ENCODE measurements at places on chromosomes 16 and 17.

DNA sequence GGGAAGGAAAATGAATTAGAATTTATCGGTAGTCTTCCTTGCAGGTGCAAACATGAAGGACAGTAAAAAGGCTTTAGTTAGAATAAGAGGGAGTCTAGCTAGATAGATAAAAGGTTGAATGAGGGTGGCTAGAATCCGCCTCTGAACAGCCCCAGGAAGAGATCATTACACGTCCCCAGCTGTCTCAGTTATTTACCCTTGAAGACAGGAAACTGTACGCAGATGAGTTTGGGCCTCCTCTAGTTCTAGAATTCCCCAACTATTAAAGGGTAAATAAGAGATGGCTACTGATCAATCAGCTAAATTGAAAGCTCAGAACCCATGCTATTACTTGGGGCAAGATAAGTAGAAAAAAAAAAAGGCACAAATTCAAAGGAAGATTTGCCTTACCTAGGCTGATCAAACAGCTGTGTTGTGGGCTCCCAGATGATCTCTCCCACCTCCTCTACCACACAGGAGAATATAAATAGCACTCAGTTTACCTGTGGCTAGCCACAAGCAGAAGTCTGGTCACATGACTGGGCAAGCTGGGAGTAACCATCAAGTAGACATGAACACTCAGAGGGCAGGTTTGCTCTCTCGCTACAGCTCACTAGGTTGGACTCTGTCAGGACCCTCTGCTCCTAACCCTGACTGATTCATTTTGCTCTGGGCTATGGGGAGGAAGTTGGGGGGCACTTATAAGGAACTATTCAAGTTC is 17.0 kb downstream of the FAM117A start:
- DNase-seq, result no peak

DNA sequence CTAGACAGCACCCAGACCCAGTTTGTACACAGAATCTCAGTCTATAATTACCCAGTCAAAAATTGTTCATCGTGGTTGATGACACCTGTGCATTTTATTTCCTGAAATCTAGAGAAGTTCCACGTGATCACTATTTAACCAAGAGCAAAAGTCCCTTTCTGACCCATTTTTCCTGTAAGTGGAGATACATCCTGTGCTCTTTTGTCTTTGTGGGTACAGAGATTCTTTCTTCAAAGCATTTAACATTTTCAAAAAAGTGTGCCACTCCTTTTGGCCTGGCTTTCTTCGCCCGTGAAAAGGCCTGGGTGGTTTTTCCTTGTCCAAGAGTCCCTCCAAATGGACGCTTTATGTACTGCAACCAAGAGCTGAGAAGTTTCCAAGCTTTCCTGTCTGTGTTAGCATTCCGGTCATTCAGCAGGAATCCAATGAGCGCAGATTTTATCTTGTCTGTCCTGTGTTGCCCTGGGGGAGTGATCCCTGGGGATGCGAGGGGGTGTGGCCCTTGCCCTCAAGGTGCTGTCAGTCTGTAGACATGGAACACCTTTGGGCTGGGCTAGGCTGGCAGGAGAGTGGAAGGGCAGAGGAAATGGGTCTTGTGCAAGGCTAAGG is 161.1 kb upstream of the CACNG5 start:
- peak; percentile 54 for DNase-seq

DNA sequence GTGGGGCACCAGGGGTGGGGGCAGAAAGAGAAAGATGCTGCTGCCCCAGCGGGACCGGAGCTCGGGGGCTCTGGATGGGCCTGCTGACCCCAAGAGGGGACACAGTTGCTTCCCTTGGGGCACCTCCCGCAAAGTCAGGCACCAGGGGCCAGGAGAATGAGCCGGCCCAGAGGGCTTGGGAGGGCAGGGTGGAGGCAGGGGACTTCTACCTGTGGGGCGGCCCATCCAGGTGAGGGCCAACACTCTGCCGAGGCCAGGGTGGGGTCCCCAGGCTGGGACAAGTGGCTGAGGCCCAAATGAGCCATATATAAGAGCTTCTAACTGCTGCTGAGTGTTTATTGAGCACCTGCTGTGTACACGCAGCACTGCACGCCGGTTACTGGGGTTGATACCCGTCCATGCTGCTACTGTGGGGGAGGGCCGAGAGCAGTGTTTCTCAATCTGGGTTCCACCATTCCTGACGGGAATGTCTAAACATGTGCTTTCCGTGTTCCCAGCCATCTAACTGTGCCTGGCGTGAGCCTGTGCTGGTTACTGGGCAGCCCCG is 211.7 kb upstream of the GSE1 start:
- DNase-seq, result peak; percentile 9

DNA sequence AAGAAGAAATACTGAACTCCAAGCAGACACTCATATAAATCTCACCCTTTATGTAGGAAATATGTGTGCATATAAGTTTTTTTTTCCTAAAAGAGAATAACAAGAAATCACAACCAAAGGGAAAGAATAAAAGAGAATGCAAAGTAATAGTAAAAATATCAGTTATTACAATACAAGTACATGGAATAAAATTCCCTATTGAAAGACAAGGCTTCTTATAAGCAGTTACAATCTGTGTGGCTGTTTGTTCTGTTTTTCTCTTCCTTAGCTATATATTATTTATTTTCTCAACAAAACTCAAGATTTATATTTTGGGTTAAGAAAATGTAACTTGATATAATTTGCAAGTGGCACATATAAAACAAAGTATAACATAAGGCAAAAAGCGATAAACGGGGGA is 41.7 kb downstream of the SLC5A11 start:
- no peak for DNase-seq

- no peak for DNase-seq
These were observed 39.7 kb downstream of the KCNJ2 start for GRCh38 chr17:70208825-70209555.

DNA sequence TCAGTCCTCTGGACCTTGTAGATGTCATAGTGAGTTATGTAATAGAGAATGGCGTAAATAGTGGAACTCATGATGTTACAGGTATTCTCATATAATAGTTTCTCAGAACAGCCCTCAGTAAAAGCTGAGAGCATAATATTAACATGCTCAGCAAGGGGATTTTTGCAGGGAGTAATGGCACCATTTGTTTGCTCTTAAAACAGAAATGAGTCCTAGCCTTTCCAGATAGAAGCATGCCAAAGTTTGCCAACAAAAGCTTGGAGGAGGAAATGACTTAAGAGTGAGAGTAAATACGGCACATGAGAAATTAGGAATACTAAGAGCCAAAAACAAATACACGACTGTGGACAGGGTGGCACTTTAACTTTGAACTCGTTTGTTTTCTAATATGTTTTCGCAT is 198.4 kb downstream of the ANKFN1 start:
- DNase-seq, result no peak

DNA sequence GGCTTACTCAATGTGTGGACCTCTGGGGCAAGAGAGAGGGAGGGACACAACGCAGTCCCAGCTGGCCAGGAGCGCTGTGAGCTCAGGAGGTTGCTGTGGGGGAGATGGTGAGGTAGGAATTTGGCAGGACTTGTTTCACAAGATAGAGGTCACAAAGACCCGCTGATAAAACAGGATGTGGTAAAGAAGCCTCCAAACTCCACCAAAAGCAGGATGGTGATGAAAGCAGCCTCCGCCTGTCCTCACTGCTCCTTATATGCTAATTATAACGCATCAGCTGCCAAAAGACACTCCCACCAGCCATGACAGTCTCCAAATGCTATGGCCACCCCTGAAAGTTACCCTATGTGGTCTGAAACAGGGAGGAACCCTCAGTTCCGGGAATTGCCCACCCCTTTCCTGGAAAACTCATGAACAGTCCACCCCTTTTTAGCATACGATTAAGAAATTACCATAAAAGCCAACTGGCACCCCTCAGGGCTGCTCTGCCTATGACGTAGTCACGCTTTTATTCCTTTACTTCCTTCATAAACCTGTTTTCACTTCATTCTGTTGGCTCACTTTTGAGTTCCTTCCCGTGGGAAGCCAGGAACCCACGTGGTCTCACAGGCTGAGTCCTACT is 5.3 kb upstream of the EIF4A3 start:
- DNase-seq, result no peak

- DNase-seq, result no peak
These were observed 27.1 kb downstream of the HNF1B start for GRCh38 chr17:37717627-37718323.

DNA sequence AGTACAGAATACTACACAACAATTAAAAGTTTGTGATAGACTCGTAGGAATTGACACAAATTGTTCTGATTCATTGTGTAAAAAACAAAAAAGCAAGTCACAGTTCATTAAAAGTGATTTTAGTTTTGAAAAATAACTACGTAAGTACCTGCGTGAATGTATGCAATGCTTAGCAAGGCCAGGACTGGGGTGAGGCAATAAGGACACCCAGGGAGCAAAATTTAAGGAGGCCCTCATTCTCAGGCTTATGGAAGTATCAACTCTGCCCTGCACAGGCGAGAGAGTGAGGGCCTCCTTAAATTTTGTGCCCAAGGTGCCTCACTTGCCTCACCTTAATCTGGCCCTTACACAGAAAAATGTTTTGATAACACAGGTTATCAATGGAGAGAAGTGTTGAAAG is 31.4 kb downstream of the NOG start:
- DNase-seq, result no peak

DNA sequence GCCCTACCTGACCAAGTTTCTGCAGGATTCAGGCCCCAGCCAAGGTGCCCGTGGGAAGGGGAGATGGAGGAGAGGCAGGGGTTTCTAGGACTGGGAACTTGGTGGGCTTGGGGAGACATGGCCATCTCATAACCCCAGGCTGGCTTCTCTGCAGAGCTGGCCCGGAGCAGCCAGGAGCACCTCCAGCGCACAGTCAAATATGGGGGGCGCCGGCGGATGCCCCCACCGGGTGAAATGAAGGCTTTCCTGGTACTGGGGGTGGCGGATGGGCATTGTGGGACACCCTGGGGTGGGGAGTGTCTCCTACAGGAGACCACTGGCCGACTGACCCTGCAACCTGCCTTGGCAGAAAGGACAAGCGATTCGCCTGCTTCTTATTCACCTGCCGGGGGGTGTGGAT is 9.2 kb upstream of the SMIM5 start:
- no peak for DNase-seq

DNA sequence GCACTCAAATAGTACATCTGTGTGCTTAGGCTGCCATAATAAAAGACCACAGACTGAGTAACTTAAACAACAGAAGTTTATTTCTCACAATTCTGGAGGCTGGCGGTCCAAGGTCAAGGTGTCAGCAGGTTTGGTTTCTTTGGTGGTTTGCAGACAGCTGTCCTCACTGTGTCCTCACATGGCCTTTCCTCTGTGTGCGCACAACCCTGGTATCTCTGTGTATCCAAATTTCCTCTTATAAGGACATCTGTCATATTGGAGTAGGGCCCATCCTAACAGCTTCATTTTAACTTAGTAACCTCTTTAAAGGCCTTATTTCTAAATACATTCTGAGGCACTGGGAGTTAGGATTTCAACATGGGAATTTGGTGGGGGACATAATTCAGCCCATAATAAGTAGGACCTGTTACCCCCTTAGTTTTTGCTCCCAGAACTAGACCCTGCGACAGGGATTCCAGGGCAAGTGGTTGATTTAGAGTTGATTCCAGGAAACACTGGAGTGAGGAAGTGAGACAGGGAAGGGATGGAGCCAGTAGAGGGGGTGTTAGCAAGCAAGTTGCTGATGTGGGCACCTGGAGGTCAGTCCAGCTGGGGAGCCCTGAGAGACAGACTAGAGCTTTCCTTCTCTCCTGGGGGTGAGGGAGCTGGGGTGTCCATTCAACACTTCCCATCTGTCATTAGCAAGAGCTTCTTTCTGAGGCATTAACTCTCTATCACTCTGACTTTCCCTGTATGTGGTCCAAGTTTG is 10.9 kb upstream of the ALKBH5 start:
- no peak for DNase-seq

DNA sequence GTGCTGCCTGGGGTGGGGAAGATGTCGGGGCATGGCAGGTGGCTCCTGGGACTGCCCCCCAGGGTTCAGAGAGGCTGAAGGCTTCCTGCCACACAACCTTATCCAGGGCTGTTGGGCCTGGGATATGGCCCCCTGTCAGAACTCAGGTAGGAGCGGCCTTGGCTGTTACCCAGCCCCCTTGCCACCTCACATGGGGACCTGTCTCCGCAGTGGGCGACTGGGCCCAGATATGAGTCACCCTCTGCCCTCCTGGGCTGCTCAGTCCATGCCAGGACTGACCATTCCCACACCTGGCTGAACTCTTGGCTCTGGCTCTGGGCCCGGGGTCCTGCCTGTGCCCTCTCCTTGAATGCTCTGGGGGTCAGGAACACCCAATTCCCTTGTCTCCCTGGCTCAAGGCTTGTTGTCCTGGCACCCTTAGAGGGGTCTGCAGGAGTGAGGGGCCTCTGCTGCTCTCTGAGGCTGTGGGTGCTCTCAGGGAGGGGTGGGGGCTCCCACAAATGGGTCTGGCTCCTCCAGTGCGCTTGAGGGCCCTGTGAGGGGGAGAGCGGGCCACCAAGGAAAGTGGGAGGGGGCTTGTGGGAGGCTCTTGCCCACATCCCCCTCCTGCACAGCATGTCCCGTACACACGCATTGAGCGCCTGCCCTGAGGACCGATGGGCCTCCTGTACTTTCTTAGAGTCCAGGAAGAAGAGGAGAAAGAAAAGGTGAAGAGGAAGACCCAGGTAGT is 36.0 kb downstream of the LGALS9 start:
- DNase-seq, result no peak

- no peak for DNase-seq
These were observed 279.5 kb upstream of the MYOCD start for GRCh38 chr17:12386225-12386624.

DNA sequence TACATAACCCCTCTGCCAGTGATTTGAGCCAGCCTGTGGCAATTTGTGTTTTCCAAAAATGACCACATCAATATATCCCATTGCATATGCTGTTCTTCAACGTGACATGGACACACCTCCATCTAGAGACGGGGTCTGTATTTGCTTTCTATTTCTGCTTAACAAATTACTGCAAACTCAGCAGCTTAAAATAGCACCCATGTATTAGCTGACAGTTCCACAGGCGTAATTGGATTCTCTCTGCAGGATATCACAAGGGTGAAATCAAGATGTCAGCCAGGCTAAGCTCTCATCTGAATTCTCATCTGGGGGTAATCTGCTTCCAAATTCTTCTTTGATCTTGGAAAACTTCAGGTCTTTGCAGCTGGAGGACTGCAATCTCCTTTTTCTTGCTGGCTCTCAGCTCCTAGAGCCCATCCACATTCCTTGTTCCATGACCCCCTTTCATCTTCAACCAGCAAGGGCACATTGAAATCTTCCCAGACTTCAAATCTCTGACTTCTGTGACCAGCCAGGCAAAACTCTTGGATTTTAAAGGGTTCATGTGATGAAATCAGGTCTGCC is 8.2 kb downstream of the KRT9 start:
- DNase-seq, result no peak

GRCh38 chr17:31494259-31495021 is 103.0 kb downstream of the RAB11FIP4 start:
- DNase-seq, result no peak

GRCh38 chr17:64382061-64382583 is 8.5 kb downstream of the PECAM1 start:
- no peak for DNase-seq

GRCh38 chr17:81948635-81949378 is 1.8 kb upstream of the MYADML2 start:
- DNase-seq, result no peak

- DNase-seq, result no peak
These were observed 77.1 kb downstream of the PRKCA start for GRCh38 chr17:66379544-66379943.

All from WTC11 (cell line).